Dorsolateral prefrontal cortex (tissue), 122 donors: ENCODE measurements at places on chromosomes 12 and 14.

DNA sequence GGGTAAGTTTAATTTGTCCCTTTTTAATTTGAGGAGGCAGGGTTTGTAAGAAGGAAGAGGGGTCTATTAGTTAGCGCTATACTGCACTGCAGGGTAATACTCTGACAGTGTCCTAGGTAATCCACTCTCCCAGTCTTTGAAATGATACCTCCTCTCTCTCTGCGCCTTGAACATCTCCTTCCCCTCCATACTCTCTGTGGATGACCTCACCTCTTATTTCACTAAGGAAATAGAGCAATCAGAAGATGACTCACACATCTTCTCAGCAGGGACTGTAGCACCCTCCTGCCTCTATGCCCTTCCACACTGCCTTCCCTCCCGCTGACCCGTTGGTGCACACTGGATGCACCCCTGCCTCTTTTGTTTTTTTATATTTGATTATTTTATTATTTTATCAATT is 94.2 kb downstream of the GRIP1 start:
- no peak for DNase-seq

GRCh38 chr12:71730936-71731335 is 23.7 kb upstream of the RAB21 start:
- DNase-seq: no peak

DNA sequence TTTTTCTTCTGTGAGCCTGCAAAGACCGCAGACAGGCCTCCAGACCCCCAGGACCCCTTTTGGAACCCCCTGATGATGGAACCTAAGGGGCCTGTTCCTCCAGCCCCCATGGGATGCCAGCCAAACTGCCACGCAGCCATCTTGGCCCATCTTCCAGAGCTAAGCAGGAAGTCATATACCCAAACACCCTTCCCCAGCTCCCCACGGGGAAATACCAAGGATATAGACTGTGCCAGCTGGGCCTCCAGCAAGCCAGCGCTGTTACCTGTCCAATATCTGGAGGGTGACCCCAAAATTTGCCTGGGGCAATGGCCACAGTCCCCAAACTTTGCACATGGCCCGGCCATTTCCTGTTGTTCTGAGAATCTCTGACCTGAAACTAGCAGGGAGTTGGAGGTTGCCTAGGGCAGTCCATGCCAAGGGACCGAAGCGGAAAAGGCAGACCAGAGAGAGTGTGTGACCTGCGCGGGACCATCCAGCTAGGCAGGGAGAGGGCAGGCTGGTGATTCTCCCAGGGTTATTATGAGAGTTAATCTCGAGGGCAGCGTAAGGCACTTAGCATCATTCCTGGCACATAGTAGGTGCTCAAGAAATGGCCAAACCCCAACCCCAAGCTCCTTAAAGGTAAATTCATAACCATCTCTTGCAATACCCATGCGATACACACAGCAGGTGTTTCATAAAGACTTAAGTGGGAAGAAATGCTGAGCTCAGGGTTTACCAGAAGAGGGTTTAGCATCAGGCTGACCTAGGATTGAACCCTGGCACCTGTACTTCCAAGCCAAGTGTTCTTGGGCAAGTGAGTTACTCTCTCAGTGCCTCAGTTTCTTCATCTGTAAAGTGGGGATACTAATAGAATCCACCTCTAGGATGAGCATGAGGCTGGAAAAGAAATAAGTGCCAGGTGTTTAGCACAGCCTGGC is 2.6 kb upstream of the RASAL1 start:
- no peak for DNase-seq

DNA sequence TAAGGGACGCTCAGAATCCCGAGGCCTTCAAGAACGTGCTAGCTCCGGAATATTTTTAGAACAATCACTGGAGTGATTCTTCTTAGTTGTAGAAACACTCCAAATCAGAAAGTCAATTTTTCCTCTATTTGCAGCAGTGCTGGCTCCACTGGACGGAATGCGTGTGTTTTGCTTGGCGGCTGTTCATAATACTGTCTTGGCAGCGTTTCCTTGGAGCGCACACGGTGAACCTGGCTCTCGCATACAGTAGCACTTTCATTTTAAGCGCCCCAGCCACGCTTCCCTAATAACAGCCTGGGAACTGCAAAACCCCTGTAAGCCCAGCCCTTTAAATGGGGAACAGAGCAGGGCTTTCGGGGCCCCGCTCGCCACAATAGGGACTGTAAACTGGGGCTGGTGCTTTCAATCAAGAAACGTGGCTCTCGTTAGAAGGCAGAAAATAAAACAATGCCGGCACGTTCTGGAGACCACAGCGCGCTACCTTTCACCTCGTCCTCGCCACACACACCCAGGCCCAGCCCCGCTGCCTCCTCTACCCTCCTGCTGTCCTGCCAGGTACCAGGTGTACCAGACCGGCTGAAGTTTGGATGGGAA is 79.9 kb downstream of the BCL11B start:
- peak; percentile 55 for DNase-seq

- DNase-seq: no peak
These were observed 274.8 kb downstream of the DPF3 start for GRCh38 chr14:72619111-72619571.

DNA sequence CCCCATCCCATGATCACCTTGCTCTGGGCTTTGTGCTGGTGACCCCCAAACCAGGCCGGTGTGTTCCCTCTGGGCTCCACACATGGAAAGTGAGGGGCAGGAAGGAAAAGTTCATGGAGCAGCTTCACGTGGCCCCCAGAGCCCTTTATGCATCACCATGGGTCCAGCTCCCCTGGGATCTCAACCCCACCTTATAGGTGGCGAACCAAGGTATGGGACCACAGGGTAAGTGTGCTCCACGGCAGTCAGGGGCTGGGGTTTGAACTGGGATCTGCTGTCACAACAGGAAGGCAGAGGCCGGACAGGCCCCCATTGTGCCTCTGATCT is 7.4 kb upstream of the BEGAIN start:
- no peak for DNase-seq

GRCh38 chr14:91327250-91327595 is 82.7 kb upstream of the GPR68 start:
- no peak for DNase-seq

- no peak for DNase-seq
These were observed 245.4 kb upstream of the KRR1 start for GRCh38 chr12:75756771-75757170.

DNA sequence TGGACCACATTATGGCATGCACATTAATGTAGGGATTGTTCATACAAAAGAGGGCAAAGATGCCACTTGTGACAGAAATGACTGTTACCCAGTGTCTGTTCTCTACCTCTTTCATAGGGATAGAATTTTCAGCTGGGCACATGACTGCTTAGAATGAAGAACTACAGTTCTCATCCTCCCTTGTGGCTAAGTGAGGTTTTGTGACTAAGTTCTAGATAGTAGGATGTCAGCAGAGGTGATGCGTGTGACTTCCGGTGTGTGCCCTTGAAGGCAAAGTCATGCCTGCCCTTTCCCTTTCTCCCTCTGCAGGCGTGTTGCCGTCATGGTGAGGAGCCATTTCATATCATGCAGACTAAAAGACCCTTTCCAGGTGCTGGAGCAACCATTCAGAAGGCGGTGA is 99.3 kb downstream of the CACNA1C start:
- DNase-seq: no peak

DNA sequence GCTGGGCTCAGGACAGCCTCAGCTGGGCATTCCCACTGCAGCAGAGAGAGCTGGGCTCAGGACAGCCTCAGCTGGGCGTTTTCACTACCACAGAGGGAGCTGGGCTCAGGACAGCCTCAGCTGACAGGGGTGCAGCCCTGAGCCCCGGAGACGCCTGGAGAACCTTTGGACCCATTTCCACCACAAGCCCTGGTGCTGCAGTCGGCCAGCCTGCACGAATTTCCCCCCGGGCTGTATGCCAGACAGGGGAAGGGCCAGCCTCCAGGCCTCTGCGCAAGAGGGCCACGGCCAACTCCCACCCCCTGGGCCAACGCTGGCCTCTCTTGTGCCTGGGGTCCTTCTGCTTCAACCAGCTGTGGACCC is 2.6 kb upstream of the C14orf180 start:
- DNase-seq: no peak
